ENCODE measurements at places on chromosomes 16 and 17.

GRCh38 chr16:84593825-84594724 lies 23.8 kb downstream of the COTL1 start:
- DNase-seq = no peak

- no peak for DNase-seq
Measured at GRCh38 chr16:47990676-47991075, 165.1 kb downstream of the ABCC12 start.

DNA sequence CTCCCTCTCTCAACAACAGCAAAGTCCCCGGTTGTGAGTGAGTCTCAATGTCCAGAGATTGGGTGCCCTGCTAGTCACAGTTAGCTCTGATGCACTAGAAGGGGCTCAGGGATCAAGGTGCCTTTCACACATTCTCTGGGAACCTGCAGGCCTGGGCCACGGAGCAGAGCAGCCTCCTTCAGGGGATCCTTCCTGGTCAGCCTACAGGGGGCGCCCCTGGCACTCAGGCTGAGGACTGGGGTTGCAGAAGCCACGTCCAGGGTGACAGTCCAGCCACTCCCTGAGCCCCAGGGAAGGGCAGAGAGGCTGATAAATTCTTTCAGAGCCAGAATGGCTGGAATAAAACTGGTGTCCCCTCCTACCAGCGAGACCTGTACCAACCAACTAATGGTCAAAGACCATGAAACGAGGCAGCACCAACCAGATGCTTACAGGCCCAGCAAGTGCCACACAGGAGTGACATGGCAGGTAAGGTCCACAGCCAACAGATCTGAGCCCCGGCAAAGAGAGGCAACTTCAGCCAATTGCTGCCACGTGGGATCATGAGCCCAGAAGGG lies 43.5 kb downstream of the ST3GAL2 start:
- no peak for DNase-seq

GRCh38 chr16:56795011-56795410 lies 65.1 kb downstream of the NUP93 start:
- DNase-seq = no peak

DNA sequence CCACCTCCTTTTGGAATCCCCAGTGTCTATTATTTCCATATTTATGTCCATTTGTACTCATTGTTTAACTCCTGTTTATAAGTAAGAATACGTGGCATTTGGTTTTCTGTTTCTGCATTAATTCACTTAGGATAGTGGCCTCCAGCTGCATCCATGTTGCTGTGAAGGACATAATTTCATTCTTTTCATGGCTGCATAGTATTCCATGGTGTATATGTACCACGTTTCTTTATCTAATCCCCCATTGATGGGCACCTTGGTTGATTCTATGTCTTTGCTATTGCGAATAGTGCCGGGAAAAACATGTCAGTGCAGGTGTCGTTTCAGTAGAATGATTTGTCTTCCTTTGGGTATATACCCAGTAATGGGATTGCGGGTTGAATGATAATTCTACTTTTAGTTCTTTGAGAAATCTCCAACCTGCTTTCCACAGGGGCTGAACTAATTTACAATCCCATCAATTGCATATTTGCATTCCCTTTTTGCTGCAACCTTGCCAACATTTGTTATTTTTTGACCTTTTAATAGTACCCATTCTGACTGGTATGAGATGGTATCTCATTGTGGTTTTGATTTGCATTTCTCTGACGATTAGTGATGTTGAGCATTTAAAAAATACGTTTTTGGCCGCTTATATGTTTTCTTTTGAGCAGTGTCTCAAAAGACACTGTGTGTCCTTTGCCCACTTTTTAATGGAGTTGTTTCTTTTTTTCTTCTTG lies 373.2 kb upstream of the TNRC6C start:
- DNase-seq = no peak

DNA sequence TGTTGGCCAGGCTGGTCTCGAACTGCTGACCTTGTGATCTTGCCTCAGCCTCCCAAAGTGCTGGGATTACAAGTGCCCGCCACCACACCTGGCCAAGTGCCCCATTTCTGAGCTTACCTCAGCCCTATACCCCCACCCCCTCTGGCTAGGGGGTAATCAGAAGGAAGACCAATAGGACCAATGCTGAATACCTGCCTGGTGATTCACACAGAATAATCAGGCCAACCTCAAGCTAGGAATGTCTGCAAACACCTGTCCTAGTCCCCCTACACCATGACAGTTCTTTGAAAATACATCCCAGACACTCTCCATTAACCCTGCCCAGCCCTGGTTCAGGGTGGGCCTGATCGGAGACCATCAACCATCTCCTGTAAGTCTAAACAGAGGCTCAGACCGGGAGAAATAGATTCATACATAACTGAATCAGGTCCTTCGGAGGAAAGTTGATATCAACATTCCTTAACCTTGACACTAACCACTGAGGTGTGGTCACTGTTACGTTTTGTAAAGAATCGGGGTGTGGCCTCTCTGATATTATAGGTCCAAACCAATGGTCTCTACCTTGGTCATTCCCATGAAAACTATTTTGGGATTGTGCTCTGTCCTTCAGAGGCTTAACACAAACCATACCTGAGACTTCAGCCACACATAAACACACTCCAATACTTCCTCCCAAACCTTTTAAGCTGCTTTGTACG lies 130.8 kb downstream of the GAS7 start:
- no peak for DNase-seq

DNA sequence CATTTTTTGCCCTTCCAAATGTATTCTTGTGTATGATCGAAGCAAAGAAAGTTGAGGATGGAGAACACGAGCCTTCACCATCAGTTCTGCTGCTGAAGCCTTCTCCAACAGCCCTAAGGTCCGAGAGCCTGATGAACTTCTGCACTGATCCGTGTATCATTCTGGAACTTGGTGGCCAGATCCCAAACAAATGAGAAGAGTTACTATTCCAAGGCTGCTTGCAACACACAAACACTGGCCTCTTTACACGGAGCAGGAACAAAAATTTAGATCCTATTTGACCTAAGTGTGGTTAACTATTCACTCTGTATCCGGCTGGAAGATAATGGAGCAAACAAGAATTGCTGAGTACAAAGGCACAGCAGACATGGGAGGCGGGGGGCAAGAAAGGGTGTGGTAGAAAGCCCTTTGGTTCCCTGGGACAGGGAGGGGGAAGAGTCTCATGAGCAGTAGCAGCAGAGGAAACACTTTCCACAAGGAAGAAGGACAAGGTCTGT lies 282.9 kb downstream of the SOX9 start:
- no peak for DNase-seq

DNA sequence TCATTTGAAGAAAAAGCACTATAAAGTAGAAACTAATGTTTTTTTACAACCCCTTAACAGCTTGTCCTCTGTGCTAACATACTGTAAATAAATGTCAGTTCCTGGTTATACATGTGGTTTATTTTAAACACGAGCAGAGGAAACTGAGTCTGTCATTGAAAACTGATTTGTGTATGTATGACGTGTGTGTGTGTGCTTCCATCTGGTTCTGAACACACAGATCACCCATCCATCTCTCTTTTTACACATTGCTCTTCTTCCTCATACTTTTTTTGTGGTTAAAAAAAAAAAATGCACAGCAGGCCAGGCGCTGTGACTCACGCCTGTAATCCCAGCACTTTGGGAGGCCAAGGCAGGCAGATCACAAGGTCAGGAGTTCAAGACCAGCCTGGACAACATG lies 49.5 kb downstream of the ZNF423 start:
- peak; percentile 17 for DNase-seq

- DNase-seq = no peak
Measured at GRCh38 chr17:21169496-21169895, 42.7 kb downstream of the DHRS7B start.

- DNase-seq = no peak
Measured at GRCh38 chr16:50756473-50756872, 14.6 kb downstream of the CYLD start.

GRCh38 chr17:76262732-76263344 lies 2.3 kb upstream of the UBALD2 start:
- no peak for DNase-seq

- DNase-seq = no peak
Measured at GRCh38 chr17:82311971-82312370, 5.4 kb downstream of the CD7 start.

DNA sequence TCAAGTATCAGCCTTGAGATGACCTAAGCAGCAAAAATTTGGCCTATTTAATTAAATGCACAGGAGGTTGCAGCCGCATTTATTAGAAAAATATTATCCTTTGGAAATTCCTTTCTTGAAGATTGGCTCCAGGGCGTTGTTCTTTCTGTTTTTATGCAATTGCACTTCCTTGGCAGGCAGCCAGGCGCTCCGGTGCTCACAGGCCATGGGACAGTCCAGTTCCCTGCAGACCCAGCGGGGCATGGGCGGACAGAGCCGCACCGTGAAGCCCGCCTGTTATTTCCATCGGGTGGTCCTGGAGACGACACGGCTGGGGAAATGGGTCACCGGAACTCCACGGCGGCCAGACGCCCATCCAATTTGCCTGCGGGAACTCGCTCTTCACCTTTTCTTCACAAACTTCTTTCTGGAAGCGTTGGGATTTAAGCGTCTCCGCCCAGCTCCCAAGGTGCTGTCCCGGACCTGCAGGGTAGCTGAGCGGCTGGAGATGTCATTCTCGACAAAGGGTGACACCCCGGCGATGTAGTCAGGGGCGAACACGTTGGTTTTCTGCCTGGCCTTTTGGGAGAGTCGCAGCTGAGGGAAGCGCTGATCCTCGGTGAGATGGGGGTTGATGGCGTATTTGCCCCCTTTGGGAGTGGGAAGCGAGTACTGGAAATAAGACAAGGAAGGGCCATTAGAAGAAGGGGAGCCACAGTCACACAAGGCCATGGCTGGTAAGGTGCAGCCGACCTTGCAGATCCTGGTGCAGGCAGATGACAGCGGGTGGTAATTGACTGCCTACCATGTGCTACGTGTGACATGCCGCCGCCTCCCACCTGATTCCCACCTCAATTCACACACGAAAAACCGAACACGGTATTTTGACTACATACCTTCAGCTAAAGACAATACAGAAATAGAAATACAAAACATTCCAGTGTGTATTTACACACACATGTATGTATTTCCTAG lies 12.5 kb downstream of the NOB1 start:
- DNase-seq = no peak

DNA sequence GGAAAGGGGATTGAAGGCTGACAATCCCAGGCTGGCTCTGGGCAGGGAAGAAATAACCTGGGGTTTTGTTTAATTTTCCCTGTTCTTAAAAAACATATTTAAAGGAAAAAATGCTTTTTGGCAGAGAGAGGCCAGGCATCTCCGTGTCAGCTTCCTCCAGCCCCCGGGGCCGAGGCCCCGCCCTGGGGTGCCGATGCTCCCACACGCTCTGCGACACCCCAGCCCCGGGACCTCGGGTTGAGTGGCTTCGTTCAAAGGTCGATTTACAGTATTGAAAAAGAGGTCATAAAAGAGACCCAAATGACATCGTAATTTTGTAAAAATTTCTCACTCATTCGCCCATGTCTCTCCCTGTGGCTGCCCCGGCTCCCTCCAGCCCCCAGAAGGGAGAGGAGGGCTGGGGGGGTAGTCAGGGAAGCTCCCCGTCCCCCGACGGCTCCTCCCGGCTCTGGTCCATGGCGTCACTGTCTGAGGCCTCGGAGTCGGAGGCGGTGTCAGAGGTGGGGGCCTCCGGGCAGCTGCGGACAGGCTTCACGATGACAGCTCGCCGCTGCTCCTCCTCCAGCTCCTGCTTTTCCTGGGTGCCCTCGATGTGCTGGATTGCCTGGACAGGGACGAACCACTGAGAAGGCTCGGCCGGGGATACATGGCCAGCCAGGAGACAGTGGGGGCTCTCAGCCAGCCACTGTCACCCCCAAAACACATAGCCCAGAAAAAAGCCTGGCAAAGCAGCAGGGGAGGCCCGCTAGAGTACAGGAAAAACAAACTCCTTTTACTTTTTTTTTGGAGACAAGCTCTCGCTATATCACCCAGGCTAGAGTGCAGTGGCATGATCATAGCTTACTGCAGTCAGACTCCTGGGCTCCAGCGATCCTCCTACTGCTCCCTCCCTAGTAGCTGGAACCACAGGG lies 14.9 kb downstream of the TFAP4 start:
- DNase-seq = no peak

DNA sequence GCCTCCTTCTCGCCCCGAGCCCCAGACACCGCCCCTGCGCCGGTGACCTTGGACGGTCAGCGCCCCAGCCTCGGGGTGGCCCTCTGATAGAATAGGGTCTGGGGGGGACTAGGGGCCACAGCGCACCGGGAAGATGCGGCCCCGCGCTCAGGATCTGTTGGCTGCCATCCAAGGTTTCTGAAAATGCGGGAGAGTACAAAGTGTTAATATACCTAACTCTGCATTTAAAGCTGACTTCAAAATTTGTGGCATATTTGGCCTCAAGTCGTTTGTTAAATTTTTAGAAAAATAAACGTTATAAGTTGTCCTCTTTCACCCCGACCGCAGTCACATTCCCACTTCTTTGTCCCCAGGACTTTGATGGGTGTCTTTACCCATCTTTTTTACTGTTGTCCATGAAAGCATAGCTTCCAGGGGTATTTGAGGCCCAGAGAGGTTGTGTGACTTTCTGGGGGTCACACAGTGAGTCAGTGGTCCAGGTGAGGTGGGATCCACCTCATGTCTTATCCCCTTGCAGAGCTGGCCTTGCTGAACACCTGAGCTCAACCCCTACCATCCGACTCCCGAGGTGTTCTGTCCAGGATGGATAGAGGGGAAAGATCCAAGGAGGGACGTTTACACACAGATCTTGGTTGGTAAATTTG lies 796 bp downstream of the NT5M start:
- DNase-seq = no peak

GRCh38 chr17:48026502-48027321 lies 10.9 kb downstream of the COPZ2 start:
- peak; percentile 53 for DNase-seq

Data from AG04449 (cell line).